ENCODE measurements at places on chromosomes 5 and 9.

DNA sequence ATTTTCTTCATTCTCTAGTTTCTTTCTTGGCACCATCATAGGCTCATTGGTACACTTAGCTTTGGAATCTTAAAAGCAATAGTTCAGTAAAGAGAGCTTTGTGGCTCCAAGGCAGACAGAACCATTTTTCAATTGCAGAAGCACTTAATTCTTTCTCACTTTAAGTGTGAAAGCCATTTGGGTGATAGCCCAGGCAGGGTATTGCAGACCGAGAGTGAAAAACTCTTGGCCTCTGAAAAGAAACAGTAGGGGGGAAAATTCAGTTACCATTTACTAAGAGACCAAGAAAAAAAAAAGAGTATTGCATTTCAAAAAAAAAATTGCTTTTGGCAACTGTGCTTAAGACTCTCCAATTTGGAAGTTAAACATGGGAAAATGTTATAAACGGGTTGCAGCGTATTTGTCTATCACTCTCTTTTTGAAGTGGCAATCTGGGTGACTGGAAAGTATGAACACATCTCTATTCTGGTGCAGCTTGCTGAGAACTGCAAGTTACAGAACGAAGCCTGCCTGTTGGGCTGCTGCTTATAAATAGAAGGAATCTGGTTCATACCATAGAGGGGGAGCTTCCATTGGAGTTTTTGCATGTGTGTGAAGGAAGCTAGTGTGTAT is 170.5 kb downstream of the TLE4 start:
- DNase-seq: no peak

GRCh38 chr9:16530669-16531642 is 339.5 kb downstream of the BNC2 start:
- DNase-seq: no peak

GRCh38 chr9:124054582-124055227 is 43.1 kb downstream of the LHX2 start:
- no peak for DNase-seq

GRCh38 chr5:50710838-50711237 is 44.4 kb downstream of the PARP8 start:
- peak; percentile 9 for DNase-seq

DNA sequence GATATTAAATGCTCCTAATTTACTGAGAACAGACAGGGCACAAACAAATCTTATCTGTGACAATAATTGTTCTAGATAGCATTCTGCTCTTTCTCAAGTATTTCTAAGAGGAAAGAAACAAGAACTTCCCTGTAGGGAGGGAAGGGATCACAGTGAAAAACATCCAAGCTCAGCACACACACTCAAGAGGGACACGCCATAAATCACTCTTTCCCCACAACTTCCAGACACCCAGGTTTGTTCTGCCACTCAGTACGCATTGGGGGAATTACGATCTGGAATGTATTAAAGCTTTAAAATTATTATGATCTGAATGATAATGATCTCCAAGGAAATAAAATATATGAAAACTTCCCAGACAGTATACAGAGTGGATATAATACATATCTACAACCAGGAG is 221.4 kb downstream of the GNA14 start:
- DNase-seq: no peak
